ENCODE measurements at places on chromosomes 3 and 15. TPM values are rescaled to one million over a fixed set of nuclear protein-coding genes. Genes with fewer than 3 reads are reported as not detected.

The TLR9 gene
- 1.2 TPM for total RNA-seq

The HYAL1 gene
- total RNA-seq = 0.19 TPM

The BSN gene
- total RNA-seq = 0.21 TPM

The OR5H15 gene
- not detected for total RNA-seq

The PBRM1 gene
- total RNA-seq = 66.2 TPM

The FBXW12 gene
- total RNA-seq = not detected

The SAXO2 gene
- 1.1 TPM for total RNA-seq

GRCh38 chr3:78660957-78661356 is 1106.8 kb downstream of the ROBO1 start:
- no peak for DNase-seq

- no peak for DNase-seq
These were observed 101.0 kb upstream of the LPP start for GRCh38 chr3:188053036-188053340.

DNA sequence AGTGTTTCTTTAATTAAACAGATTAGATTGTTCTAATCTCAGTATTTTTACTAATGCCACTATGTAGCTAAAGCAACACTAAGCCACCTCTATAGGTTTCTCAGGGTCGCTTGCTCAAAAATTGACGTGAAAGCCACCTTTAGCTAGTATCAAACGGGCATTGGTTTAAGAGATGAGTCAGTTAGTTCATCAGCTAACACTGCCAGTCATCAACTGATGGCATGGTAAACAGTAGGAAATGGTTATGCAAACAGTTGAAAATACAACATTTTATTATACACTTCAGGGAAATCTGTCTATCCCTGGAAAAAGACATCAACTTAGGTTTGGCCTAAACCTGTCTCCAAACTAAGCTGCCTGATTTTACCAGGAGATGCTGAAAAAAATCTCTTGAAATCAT is 582.3 kb upstream of the NAALADL2 start:
- DNase-seq = no peak

- no peak for DNase-seq
These were observed 16.9 kb upstream of the TSC22D2 start for GRCh38 chr3:150391161-150391560.

DNA sequence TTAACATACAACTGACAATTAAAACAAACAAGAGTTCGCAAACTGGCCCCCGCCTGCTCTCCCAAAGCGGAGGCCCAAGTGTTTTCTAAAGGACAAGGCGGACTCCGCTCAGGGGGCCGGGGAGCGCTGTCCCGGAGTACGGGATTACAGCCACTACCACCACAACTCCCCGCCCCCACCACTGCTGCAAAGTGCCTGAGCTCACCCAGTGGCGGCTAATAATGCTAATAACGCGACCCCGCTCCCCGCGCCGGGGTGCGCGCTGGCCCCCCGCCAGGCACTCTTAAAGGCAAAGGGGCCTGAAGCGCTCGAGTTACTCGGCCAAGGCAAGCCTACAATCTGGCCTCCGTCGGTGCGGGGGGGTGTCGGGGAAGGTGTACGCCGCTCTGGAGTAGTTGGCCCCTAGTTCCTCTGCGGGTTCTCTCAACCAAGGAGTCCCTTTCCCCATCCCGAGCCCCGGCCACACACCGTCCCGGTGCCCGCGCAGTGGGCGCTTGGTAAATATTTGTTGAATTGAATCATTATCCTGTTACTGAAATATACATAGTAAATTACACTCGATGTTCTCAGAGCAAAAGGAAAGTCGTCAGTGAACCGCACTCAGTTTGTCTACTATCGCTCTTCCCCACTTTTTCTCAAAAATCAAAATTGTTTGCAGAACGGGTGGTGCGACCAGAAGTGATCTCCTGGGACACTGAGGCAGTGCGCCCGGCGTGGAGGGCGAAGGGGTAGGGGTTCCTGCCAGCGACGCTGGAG is 827 bp downstream of the WNT5A start:
- no peak for DNase-seq

DNA sequence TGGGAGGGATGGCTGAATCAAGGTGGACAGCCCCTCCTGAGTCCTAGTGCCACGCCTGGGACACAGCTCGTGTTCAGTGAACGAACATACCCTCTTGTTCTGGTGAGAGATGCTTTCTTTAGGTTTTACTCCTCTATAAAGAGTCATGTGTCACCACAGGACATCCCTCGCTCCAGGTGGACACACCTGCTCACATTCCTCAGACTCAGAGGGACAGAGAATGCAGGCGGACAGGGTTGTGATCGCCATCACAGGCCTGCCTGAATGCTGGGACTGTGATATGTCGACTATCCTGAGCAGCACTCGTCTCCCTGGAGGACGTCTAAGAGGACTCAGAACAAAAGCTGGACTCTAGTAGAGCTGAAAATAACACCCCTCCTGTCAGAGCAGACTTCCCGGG is 96.4 kb upstream of the SNRPA1 start:
- no peak for DNase-seq

GRCh38 chr3:170623524-170623923 is 37.6 kb upstream of the SLC7A14 start:
- no peak for DNase-seq

GRCh38 chr3:18526667-18527066 is 101.5 kb upstream of the SATB1 start:
- DNase-seq = no peak

- DNase-seq = no peak
These were observed 556.1 kb downstream of the FGF12 start for GRCh38 chr3:192171213-192171612.

DNA sequence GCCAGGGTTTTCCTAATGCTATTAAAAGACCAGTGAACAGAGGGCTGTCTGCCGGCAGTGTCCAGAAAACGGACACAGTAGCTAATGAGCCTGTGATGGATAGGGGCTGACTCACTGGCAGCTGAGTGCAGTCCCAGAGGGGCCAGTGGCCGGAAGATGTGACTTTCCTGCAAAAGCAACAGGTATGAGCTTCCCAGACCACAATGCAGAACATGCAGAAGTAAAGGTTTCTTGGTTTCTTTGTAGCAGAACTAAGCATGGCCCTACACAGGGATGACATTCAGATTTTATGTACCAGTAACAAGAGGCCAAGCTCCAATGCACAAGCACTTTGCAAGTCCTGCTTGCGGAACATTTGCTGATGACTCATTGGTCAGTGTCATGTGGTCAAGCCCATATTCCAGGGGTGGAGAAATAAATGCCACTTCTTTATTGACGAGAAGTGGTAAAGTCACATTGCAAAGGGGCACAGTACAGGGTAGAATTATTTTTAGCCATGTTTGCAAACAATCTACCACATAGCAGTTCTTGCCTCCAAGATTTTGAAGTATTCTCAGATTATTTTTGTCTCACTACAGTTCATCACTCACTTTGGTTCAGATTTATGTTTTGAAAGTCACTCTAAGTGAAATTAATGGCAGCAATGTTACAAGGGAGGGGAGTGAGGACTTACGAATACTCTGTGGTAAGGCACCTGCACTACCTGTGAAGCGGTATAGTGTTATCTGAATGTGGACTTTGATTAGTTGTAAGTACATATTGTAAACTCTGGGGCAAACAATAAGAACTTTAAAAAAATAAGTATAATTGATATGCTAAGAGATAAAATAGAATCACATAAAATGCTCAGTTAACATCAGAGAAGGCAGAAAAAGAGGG is 263.3 kb downstream of the ABHD5 start:
- no peak for DNase-seq

DNA sequence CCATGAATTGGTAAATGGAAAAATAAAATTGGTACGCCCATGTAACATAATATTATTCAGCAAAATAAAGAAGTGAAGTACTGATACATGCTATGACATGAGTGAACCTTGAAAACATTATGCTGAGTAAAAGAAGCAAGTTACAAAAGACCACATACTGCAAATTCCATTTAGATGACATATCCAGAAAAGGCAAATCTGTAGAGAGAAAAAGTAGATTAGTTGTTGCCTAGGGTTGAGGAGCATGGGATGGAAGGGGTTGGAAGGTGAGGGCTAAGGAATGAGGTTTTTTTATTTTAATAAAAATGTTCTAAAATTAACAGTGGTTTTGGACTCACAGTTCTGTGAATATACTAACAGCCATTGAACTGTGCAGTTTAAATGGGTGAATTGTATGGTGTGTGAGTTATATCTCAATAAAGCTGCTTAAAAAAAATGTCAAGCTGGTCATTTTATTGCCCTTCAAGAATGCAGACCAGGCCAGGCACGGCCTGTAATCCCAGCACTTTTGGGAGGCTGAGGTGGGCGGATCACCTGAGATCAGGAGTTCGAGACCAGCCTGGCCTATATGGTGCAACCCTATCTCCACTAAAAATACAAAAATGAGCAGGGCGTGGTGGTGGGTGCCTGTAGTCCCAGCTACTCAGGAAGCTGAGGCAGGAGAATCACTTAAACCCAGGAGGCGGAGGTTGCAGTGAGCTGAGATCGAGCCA is 8.1 kb upstream of the DLG1 start:
- no peak for DNase-seq

GRCh38 chr15:75163150-75163564 is 38.5 kb upstream of the C15orf39 start:
- DNase-seq = no peak

DNA sequence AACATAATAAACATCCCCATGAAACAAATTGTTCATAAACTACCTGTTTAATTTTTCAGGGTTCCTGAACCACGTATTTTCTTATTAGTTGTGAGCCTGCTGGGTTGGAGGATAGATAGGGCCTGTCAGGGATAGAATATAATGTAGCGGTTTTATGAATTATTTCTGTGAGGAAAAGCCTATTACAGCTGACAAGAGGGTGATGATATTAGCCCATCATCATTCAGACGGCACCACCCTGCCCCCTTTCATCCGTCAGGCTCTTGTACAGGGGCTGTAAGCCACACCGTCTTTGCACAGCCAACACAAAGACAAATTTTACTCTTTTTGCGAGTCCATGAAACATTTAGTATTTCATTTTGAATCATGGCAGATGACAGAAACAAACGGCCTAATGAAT is 335.3 kb upstream of the TMCO5A start:
- no peak for DNase-seq

All from activated T-cell treated with anti-CD3 and anti-CD28 coated beads, Interleukin-2, amount 50 U/mL, for 72 hours (primary cell).